ENCODE measurements at places on chromosomes 4 and X.
A peak's percentile ranks its signal among the peaks of the same experiment; 100 is the strongest.

GRCh38 chrX:623268-623598 is 7.4 kb upstream of the SHOX start:
- no peak for DNase-seq

DNA sequence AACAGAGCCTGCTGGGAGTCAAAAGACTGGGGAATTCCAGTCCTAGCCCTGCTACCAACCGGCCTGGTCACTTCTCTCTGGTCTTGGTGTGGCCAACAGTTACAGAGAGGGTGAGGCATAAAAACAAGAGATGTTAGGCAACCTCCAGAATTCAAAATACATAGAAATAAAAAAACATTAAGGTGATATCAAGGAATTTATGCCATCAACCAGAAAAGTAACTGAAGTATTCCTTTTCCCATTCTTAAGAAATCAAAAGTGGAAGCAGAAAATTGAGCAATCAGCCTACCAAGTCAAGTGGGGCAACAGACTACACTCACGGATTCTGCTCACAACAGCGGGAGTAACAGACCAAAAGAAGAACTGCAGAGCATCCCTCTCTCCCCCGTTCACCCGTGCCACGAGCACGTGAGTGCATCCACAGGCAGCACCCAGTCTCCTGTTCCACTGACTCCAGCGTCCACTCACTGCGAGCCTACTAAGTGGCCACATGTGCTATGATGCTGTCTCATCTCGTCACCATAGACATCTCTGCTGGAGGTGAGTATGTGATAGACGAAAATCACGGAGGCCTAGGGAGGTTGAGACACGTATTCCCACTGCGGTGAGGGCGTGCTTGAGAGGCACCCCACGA is 29.3 kb downstream of the AFAP1 start:
- DNase-seq, result peak; percentile 44

DNA sequence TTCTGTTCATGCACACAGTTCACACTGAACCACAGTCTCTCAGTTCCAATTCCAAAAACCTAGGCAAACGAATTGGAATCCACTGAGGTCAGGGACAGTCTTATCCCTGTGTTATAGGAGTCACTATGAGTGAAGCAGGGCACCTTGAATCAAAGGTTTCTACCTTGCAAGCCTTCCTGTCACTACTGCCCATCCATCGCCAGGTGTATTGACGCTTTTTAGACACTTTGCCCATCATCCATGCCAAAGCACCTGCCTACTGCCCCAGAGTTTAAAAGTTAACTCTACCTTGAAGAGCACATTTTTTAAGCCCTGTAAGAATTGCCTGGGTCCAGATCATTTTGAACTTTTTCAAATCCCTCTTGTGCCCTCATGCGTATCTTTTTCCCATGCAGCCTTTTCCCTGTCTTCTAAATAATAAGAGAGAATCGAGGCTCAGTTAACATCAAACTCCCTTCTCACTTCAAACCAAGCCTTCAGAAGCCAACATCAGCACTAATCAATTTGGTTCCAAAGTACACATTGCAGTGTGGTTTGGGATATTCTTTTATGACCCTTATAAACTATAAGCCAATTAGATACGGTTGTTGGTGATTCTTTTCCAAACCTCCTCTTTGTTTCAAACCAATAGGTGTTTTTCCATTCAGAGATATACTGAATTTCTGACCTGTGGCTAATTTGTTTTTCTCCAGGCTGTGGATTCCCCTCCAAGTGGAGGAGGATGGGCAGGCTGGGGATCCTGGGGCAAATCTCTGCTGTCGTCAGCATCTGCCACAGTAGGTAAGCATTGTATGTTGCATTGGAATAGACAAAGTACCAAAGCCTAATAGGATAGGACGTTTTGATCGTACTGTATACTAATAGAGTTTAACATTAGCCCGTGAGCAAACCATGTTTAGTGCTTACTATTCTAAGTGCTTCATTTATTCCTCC is 23.7 kb downstream of the FAM114A1 start:
- no peak for DNase-seq

- DNase-seq, result no peak
Observed at GRCh38 chrX:136666088-136666487, 18.1 kb downstream of the CD40LG start.

DNA sequence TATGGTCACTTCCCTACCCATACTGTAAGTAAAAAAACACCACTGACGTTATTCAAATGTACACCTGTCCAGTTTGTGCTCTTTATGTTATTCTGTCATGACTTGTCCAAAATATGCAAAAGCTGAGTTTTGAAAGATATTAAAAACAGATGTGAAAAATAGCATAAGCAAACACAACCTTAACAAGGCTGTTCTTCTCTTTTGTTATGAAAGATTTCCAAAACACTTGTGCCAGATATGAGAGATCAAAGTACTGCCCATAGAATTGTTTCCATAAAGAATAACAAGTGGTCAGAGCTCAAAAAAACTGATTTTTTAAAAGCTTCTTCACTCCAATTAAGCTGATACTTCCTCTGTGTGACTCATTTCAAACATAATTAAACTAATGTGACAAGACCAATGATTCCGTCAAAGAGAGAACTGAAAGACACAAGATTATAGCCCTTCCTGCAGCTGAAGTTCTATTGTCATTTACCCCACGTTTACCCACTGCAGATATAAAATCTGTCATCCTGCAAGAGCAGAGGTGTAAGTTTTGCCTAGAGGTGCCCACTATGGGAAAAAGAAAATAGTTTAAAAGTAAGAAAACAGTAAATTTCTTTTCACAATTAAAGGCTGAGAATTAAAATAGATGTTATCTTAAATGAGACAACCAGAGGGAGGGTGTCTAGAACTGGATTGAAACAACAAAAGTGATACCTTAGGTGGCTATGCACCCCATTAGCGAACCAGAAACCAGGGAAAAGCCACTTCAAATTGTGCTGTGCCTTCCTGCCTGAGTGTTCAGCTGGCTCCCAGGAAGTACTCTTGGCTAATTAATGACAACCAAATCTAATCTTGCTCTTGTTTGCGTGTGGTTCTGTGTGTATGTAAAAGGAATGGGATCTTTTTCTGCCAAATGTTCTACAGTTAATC is 30.1 kb downstream of the RASSF6 start:
- no peak for DNase-seq

DNA sequence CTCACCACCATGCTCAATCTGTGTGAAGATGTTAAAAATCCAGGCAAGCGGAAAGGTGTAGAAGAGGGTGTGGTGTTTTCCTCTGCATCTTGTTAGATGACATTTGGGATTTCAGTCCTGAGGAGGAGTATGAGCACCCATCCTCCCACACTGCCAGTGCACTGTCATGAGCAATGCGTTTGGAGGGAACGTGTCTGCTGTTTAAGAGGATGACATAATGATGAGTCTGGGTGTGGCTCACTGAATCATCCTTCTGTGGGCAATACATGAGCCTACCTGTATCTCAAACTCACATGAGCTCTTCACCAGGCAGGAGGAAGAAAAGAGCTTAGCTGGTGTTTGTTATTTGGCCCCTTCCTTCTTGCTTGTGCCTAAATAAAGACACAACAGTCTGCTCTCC is 67.9 kb upstream of the ARX start:
- DNase-seq, result no peak

- no peak for DNase-seq
Observed at GRCh38 chr4:147735413-147736301, 3.8 kb downstream of the ARHGAP10 start.

- DNase-seq, result no peak
Observed at GRCh38 chr4:138975225-138975624, 40.4 kb upstream of the NOCT start.

GRCh38 chrX:109392895-109393294 is 89.0 kb downstream of the GUCY2F start:
- DNase-seq, result no peak

DNA sequence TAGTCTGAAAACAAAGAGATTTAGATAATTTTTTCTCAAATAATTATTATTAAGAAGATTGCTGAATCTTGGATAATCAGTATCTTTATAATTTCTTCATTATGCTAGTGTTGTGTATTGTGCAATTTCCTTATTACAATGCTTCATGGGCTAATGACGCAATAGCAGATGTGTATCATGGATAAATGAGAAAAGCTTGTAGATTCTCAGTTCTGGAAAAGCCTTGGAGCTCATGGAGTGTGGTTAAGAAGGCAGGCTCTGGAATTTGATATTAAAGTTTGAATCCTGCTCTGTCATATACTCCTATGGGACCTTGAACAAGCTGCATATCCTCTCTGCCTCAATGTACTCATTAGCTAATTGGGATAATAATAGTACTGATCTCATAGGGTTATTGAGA is 18.9 kb upstream of the CXCL8 start:
- DNase-seq, result peak; percentile 77

DNA sequence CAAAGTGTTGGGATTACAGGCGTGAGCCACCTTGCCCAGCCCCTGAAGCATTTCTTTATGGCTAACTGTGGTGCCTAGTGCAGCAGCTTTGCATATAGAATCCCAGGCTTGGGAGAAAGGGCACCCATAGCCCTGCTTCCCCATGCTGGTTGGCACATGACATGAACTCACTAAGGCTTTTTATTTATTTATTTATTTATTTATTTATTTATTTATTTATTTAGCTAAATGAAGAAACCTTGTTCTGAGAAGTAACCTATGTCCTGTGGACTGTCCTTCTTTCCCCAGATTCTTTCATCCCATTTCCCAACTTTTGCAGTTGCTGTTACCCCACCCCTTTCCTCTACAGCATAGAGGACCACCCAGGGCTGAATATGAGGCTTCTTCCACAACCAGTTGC is 1.9 kb upstream of the GJB1 start:
- no peak for DNase-seq

DNA sequence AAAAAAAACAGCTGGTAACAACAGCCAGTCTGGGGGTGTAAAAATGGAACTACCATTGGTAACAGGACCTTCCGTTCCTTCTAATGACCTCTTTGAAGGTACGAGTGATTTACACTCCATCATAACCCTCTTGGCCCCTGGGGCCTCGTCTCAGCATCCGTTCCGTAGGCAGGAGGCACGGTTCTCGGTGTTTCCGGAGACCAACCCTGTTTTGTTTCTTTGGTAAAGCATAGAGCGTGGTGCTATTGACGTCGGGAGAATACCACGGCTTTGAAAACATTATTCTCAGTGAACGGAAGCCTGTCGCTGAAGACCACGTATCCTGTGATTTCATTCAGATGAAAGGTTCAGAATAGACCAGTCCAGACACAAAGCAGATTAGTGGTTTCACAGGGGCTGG is 198.9 kb downstream of the ASMT start:
- DNase-seq, result no peak

- DNase-seq, result no peak
Observed at GRCh38 chrX:22320236-22320873, 47.6 kb downstream of the CBLL2 start.

DNA sequence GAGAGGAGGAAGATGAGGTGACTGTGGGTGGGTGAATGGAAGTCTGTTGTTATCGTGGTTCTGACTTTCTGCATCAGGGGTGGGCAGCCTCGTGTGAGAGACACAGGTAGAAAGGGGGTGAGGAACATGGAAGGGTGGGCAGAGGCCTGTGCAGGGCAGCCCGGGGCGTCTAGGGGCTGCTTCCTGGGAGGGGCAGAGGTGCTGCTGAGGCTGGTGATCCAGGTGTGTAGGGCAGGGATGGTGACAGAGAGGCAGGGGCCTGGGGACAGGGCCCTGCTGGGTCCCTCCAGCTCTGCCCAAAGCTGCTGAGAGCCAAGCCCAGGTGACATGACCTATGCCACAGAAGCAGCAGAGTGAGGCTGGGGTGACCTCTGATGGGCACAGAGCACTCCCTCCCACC is 89.7 kb upstream of the C4orf50 start:
- no peak for DNase-seq

DNA sequence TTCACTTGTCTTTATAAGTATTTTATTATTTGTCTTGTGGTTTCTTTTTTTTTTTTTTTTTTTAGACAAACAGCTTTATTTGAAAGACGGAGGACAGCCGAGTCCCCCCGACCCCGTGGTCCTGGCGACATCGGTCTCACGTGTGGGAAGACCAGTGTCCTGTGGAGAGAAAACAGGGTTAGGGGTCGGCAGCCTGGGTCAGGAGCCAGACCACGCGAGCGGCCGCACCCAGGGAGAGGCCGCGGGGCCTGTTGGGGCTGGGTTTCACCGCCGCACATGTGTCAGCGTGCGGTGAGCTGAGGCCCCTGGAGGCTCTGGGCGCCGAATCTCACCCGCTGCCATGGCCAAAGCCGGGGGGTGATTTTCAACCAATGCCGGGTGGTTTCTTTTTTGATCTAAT is 17.8 kb upstream of the RAB33B start:
- DNase-seq, result no peak

- no peak for DNase-seq
Observed at GRCh38 chr4:113311047-113311446, 261.6 kb downstream of the ANK2 start.
